CD4-positive, alpha-beta T cell treated with Interleukin-4 for 4 hours (primary cell): ENCODE measurements at places on chromosomes 4 and X.

- DNase-seq, result no peak
Measured at GRCh38 chr4:18202486-18202885, 180.9 kb upstream of the LCORL start.

DNA sequence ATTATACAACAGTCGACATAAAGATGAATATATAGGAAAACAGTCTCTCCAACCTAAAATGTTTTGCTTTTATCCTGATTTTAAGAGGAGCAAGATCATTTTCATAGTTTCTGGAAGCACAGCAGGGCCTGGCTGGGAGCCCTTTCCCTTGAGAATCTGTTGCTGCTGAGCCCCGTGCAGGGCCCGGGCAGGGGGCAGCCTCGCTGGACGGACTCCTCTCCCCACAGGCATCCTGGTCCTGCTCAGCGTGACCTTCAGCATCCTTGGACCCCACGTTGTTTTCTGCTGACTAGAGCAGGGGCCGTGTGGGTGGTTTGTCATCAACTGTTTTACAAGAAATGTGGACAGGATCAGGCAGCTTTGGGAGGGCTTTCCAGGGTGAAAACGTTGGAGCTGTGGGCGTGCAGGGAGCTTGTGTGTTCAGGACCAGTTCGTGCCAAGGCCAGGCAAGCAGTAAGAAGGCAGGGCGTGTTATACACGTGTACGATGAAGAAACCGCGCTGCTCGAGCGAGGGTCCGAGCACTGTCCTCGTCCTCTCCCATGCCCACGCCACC lies 25.0 kb downstream of the CPZ start:
- no peak for DNase-seq

DNA sequence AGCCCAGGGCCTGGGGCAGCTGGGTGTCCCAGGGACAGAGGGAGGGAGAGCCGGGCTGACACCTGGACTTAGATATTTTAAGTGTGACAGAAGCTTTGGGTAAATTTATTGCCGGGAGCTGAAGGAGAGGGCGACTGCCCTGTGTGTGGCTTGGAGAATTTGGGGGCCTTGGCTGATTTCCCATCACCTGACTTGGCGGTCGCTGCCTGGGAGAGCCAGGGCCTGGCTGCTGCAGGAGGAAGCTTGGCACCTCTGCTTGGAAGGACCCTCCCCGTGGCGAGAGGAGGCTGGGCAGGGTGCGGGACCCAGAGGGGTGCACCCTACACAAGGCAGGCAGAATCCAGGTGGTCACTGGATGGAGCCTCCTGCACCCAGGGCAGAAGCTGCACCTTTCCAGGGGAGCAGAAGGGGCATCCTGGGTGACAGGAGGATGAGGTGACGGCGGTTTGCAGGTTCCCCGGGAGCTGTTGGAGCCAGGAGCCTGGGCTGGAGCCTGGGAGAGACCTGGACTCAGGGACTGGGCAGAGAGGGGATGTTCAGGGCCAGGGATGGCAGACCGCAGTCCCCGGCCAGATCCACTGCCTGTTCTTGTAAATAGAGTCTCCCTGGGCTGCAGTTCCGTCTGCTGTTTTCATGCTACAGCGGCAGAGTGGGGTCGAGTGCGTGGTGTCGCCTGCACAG lies 72.0 kb downstream of the RGS12 start:
- DNase-seq, result no peak

DNA sequence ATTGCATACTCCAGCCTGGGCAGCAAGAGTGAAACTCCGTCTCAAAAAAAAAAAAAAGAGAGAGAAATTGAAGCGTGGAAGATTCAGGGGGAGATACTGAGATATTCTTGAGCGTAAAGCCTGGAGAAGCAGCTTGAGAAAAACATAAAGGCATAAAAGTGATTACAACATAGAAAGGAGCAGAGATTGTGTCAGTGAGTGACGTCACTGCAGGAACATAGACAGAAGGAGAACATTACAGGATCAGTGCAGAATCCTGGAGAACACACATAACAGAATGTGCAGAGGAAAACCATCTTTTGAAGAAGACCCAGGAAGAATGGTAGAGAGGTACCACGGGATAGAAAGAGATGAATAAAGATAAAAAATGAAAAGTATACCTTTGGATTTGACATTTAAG lies 147.0 kb downstream of the APBB2 start:
- no peak for DNase-seq

- no peak for DNase-seq
Measured at GRCh38 chrX:131060147-131060546, 2.0 kb downstream of the ARHGAP36 start.

GRCh38 chr4:135015771-135016170 lies 814.2 kb upstream of the PABPC4L start:
- DNase-seq, result no peak

- DNase-seq, result no peak
Measured at GRCh38 chrX:17376431-17377077, 1.6 kb downstream of the NHS start.

DNA sequence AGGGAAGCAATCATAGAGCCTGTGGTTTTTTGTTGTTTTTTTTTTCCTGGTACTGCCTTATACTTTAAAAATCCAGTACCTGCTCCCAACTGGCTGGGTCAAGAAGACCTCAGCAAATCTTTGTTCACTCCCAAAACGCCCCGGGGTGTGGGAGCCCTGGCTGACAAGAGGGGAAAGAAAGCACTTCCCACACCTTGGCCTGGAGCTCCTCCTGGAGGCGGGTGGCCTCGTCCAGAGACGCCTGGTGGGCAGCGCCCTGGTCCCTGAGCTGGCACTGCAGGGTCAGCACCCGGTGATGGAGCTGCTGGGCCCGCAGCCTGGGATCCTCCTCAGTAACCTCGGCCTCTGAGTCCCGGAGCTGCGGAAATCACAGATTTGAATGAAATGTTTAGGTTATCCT lies 38.2 kb downstream of the C4orf50 start:
- DNase-seq, result no peak

DNA sequence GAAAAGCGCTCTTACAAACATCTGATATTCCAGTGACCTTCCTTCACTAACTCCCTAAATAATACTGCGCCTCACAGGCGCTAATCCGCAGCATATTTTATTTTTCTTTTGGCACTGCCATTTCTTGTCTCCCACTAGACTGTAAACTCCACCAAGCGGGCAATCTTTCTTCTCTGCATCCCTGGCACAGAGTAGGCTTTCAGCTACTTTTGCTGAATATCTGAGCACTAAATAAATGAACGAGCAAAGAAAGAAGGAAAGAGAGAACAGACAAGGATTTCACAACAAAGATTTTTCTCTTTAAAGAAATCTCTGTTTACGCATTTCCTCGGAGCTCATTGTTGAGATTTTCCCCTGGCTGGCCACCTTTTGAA lies 12.7 kb downstream of the NKX3-2 start:
- DNase-seq, result no peak

DNA sequence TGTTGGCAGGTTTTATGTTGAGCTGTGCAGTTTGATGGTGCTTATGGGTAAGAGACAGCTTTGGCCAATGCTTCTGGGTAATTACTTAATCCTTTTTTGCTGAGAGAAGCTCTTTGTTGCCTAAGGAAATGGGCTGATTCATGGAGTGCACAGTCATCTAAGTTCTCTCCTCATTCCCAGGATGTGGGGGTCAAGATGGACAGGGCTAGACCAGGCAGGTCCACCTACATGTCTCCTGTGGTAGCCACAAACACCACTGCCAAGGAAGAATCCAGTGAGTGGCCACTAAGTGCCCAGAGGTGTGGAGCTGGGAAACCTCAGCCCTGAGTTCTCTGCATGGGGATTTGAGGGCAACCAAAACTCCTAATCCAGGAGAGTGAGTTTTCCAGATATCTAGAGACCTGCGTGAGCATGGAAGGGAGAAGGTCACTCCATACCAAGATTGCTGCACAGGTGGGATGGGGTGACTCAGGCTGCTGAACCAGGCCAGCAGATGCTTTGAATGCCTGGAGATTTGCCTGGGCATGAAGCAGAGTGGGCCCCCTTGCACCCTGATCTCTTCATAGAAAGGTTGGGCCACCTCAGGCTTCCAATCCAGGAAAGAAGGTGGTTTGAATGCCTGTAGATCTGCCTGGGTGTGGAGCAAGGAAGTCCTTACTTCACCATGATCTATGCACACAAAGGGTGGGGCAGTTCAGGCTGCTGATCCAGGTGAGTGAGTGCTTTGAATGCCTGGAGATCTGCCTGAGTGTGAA lies 234.8 kb upstream of the GNPDA2 start:
- DNase-seq, result no peak

- no peak for DNase-seq
Measured at GRCh38 chr4:54032558-54033135, 31.8 kb downstream of the CHIC2 start.

- no peak for DNase-seq
Measured at GRCh38 chrX:46551494-46552128, 6.4 kb upstream of the ZNF674 start.

DNA sequence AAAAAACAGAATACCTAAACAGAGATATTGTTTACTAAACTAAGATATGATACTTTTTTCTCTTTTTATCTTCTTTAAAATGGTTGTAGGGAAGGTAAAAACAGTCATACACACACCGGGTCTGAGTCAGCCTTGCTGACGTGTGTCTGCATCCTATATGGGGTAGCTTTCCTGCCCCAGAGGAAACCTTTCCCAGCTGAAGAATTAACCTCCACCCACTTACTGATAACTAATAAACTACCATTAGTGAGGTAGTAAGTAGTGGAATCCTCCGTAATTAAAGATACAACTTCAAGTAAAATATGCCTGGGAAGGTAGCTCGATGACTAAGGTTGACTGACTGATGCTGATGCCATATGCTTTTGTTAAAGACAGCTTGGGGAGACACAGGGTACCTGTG lies 312.2 kb downstream of the DCTD start:
- no peak for DNase-seq

GRCh38 chr4:184513802-184514120 lies 39.4 kb upstream of the IRF2 start:
- DNase-seq, result no peak

GRCh38 chr4:132557660-132558059 lies 591.4 kb upstream of the PCDH10 start:
- no peak for DNase-seq

DNA sequence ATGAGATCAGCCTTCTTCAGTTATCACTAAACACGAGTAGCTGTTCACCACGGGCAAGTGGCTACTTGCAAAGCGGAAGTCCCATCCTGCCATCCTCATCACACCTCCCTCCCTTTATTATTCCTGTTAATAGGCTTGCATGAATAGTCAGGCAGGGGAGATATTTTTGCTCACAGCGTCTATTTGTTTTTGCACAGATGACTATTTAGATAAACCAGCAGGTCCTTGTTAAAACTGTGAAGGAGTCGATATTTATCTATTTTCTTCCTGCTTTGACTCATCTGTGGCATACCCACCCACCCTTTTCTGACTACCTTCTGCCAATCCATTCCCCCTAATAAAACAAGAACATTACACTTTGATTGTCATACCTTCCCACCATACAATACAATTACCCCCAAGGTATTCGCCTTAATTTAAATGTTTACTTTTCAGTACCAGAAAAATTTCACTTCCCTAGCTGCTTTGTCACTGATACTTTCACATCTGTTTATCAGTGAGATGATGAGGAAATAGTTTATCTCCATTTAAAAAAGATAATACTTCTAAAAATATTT lies 96.6 kb upstream of the BANK1 start:
- no peak for DNase-seq

- DNase-seq, result no peak
Measured at GRCh38 chr4:39759569-39759968, 61.6 kb downstream of the UBE2K start.

GRCh38 chr4:3572363-3572762 lies 40.1 kb upstream of the LRPAP1 start:
- DNase-seq, result no peak

- DNase-seq, result no peak
Measured at GRCh38 chrX:46649421-46650260, 76.1 kb downstream of the CHST7 start.

GRCh38 chr4:177256950-177257349 lies 52.7 kb upstream of the NEIL3 start:
- no peak for DNase-seq

GRCh38 chrX:16444353-16444752 lies 205.6 kb upstream of the S100G start:
- DNase-seq, result no peak

DNA sequence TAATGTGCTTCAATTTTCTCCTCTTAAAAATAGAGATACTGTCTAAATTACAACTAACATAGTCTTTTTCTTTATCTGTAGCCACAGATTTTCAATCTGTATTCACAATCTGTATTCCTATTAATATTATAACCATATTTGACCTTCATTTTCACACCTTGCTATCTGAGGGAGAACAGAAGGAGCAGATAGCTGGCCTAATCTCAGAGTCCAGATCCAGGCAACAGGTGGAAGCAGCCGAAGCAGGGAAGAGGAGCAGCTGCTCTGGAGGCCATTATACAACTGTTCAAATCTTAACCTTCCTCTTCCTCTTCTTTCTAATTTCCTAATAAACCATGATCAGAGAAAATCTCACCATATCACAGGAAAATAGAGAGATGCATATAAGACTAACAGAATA lies 14.2 kb downstream of the SEPSECS start:
- DNase-seq, result no peak

GRCh38 chr4:85928775-85929591 lies 430.9 kb downstream of the MAPK10 start:
- peak; percentile 0 for DNase-seq

GRCh38 chr4:177079327-177079726 lies 230.3 kb upstream of the NEIL3 start:
- DNase-seq, result no peak

DNA sequence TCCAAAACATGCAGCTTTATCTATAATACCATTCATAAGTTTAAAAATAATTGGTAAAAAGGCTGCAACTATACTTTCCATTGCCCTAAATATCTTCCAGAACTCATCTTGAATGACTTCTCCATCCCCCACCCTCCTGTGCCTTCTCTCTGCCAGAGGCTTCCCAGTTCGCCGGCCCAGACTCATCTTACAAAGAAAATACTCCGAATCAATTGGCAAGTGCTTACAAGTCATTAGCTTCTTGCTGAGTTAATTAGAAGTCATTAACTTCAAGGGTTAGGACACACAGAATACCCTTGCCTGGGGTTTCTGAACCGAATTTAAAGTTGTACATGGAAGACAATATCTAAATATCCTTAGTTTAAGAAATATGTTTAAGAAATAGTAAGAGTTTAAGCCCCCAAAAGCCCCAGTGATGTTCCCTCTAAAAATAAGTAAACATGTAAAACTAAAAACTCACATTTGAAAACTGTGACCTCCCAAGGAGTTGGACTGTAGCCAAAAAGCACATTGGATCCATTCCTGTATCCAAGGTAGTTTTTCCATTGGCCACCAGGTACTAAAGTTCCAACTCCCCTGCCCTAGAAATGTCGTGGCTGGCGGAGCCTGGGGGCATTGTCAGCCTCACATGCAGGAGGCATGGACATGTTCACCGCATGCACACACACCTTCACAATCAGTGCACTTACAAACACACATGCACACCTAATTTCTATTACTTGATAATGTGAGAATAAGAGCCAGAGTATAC lies 535.2 kb upstream of the FAT1 start:
- DNase-seq, result no peak

- DNase-seq, result no peak
Measured at GRCh38 chr4:168854350-168854921, 155.6 kb downstream of the CBR4 start.

DNA sequence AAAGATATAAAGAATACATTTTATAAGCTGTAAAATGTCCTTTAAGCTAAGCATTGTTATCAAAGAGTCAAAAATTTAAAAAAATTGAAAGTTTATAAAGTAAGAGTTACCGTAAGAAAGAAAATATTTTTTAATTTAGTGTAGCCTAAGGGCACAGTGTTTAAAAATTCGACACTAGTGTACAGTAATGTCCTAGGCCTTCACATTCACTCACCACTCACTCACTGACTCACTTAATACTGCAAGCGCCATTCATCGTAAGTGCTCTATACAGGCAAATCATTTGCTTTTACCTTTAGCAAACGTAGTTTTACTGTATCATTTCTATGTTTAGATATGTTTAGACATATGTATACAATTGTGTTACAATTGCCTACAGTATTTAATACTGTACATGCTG lies 20.2 kb downstream of the GLRA3 start:
- no peak for DNase-seq
